ENCODE measurements at places on chromosomes 5 and 9.

DNA sequence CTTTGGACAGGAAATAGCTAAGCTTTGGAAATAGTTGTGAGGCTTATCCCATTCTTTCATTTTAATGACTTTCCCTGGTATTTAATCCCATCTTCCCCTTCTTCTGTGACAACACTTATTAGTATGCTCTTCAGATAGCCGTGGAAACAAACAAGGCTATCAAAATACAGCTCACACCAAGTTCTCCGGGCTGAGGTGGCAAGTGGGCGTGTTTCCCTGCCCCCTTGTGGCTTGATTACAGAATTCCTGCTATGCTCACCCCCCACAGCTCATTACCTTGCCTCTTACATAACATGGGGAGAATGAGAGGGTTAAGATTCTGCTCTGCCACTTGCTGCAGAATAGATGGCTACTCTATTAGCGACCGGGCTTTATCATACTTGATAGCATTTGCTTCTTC lies 437.1 kb upstream of the TLE4 start:
- no peak for DNase-seq

GRCh38 chr9:17367035-17367434 lies 211.8 kb upstream of the SH3GL2 start:
- no peak for DNase-seq

- DNase-seq: no peak
These were observed 36.4 kb downstream of the MTMR12 start for GRCh38 chr5:32276173-32276853.

GRCh38 chr5:32785611-32786254 lies 74.6 kb downstream of the NPR3 start:
- no peak for DNase-seq

GRCh38 chr9:17402309-17402708 lies 176.6 kb upstream of the SH3GL2 start:
- DNase-seq: no peak

DNA sequence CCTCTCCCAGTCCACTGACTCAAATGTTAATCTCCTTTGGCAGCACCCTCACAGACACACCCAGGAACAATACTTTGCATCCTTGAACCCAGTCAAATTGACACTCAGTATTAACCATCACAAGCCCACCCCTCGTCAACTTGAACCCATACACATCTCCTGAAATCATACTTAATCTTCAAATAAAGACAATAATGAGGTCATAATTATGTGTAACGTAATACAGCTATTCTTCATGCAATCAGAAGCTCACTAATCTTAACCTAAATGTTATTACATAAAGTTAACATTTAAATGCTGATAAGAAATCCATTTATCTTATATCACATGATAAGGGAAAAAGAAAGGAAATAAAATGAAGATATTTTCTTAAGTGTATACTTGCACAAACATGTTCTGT lies 65.2 kb downstream of the PPIC start:
- no peak for DNase-seq

GRCh38 chr5:129656952-129657351 lies 90.9 kb upstream of the MINAR2 start:
- no peak for DNase-seq

GRCh38 chr5:157598350-157598936 lies 22.9 kb upstream of the ADAM19 start:
- DNase-seq: no peak

DNA sequence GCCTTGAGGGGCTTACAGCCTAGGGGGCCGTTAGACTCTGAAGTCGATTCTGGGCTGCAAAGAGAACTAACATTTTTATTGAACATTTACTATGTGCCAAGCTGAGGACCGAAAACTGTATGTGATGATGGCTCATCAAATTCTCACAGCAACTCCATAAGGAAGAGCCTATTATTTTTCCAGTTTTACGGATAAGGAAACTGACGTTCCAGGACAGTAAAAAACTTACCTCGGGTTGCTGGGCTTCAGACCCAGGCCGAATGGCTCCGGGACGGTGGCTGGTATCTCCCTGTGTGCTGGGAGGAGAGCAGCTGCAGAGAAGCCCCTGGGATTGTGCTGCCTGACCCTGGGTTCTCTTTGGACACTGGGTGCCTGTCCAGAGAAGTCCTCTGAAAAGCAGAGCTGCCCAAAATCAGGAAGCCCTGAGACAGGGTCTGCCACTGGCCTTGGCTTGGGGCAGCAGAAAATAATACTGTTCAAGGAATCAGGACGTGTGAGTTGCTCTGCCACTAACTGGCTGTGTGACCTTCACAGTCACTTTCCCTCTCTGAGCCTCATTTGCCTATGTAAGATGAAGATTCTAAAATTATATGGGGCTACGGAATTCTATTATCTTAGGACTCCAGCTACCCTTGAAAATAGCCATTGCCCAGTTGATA lies 116.3 kb upstream of the CPEB4 start:
- no peak for DNase-seq

DNA sequence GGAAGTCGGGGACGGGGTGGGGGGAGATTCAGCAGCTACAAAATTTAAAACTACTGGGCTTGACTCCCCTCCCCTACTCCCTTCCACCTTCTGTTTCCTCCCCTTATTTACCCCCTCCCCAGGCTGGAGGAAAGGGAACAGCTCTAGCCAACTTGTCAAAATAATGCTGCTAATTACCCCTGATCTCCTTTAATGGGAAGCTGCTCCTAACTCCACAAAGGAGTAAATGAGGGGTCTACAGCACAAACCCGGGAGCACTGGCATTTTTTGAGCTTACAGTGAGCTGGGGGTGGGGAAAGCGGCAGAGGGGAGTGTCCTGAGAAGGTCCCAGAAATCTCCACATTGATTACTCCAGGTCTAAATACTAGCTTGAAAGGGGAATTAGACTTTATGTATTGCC lies 3.1 kb downstream of the PTCH1 start:
- DNase-seq: no peak

DNA sequence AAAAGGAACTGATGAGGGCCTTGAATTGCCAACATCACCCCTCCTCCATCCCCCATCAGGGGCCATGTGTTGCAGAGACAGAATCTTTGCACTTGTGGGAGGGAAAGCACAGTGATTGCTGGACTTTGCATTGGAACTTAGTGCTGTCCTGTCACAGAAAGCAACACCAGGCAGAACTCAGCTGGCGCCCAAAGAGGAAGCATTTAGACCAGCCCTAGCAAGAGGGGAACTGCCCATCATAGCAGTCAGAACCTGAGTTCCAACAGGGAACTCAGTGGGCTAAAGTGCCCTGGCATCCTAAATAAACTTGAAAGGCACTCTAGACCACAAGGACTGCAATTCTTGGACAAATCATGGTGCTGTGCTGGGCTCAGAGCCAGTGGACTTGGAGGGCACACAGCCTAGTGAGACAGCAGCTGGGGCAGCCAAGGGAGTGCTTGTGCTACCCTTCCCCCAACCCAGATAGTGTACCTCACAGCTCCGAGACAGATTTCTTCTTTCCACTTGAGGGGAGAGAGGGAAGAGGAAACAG lies 128.1 kb downstream of the ACTL7B start:
- no peak for DNase-seq

DNA sequence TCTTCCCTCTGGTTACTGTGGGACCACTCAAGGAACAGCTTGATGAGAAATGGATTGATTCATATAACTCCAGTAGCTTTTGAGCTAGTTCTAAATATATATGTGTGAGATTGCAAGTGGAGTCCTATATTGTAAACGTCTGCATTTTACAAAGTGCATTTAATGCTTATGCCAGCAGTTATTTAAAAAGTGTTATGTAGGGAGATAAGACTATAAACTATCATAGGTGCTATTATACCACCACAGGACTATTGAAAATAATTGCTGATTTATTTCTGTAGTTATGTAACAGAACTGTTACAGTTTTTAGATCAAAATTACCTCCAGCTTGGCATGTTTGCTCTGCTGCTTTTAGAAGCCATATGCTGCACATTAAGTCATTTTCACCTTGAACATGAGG lies 36.2 kb downstream of the PTCD2 start:
- DNase-seq: no peak

- no peak for DNase-seq
These were observed 359.4 kb downstream of the ENC1 start for GRCh38 chr5:74281166-74281565.

- DNase-seq: no peak
These were observed 4.6 kb downstream of the EFNA5 start for GRCh38 chr5:107666051-107666655.

DNA sequence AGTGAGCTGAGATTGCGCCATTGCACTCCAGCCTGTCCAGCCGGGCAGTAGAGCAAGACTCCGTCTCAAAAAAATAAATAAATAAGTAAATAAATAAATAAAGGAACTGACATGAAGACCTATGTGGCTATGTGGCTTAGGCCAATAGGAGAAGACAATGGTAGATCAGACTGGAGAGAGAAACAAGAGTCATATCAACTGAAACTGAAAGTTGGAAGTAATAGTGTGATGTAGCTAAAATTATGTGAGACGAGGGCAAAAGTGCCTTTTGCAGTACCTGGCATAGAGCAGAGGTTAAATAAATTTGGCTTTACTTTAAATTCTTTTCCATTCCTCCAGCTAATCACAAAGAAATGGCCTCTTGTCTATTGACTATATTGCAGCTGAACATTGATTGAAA lies 7.3 kb downstream of the FBP2 start:
- DNase-seq: no peak

DNA sequence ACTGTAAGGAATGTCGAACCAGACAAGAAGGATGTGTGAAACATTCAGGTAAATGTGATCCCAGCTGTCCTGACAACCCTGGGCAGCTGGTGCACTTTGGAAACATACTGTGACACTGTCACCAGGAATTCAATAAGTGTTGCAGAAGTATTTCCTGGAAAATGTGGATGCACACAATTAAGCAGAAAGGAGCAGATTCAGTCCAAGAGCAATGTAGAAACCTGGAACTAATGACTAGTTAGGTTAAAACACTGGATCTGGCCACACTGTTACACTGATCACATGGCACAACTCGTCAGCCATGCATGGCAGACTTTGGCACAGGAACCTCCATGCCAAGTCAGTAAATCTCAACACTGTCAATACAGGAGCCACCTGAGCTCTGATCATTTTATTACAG lies 109.0 kb downstream of the FAM174A start:
- no peak for DNase-seq

DNA sequence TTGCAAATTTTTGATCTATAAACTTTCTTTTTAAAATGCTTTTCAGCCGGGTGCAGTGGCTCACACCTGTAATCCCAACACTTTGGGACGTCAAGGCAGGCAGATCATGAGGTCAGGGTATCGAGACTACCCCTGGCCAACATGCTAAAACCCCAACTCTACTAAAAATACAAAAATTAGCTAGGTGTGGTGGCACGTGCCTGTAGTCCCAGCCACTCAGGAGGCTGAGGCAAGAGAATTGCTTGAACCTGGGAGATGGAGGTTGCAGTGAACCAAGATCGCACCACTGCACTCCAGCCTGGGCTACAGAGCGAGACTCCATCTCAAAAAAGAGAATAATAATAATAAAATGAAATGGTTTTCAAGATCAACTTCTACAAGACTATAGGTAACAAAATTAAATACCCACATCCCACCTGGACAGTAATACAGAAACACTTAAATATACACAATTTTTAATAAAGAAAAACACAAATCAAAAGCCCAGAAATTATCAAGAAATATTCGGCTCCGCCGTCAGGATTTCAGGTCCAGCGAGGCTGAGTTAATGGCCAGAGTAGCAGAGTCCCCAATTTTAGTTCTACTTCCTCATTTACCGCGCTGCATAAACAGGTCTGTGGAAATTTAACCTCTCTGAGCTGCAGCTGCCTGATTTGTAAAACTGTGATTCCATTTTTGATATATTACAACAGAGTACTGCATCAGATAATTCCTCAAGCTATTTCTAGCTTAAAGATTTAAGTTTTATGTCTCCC lies 4.0 kb downstream of the TUT7 start:
- no peak for DNase-seq

- DNase-seq: peak; percentile 12
These were observed at the start of gene FBP1 for GRCh38 chr9:94639061-94639998. TSS of gene FBP1 (minus strand) at chr9:94639518. CDS start at chr9:94639310, 208 bp downstream.

- no peak for DNase-seq
These were observed 7.0 kb downstream of the IGFBPL1 start for GRCh38 chr9:38417003-38417945.

DNA sequence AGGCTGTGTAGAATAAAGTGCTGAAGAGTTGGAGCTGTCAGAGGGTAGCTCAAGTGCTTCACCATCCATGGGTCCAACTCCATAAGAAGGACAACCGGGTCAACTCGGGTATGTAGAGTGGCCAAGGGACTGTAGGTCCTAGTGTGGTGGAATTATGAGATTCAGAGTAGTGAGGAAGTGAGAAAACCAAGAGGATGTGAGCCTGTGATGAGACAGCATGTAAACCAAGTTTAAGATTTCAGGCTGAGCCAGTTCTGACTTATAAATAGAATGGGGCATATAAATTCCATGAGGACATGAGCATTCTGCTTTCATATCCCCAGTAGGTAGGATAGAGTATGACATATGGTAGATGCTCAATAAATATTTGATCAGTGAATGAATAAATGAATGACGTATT lies 96.3 kb downstream of the CFAP95 start:
- DNase-seq: no peak

DNA sequence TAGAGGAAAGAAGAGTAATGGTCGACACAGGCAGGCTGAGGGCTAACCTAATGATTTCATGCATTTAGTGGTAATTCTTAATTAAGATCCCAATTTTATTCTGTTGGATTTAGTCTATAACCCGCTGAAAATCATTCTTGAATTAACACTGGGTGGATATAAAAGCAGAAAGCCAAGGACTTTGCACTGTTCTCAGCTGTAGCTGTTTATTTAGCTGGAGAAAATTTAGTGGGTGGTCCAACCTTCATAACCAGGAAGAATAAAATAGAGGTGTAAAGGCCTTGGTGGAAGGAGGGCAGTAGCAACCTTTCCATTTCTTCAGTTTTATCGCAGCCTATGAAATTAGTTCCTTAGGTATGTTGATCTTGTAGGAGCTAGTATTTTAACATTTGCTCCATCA lies 92.3 kb downstream of the GHR start:
- no peak for DNase-seq

DNA sequence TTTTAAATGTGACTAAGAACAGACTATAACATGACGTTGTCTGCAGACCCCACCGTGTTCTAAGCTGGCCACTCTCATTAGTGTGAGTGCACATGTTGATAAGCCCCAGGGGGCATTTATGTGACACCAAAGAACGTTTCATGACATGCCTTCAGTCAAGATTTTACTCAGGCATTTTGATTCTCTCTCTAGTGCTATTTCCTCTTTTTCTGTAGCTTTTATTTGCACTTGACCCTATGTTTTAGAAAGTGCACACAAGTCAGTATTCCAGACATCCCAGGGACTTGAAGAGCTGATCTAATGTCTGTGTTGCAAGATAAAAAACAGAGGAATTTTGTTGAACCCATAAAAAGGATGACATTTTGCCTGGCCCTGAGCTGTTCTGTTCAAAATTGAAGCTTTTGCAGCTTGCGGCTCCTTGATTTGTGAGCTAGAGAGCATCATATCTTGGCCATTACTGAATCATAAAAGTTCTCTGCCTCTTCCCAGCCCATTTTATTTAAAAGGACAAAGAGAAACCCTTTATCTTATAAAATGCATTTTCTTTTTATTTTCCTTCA lies 80.9 kb upstream of the TYRP1 start:
- no peak for DNase-seq
